Lung (tissue), 17 donors: ENCODE measurements at places on chromosomes 12 and 14. TPM values are rescaled to one million over a fixed set of nuclear protein-coding genes. Genes with fewer than 3 reads are reported as not detected.
A peak's percentile ranks its signal among the peaks of the same experiment; 100 is the strongest.

GRCh38 chr12:100720016-100720654 is 74.4 kb upstream of the ANO4 start:
- H3K27ac ChIP-seq: no peak overlapping the region
- no peaks in the 10 kb centered on the region for H3K4me1 ChIP-seq
- H3K27me3 ChIP-seq: peaks cover 39% of the 10 kb centered on the region
- no peak overlapping the region for H3K4me3 ChIP-seq

GRCh38 chr14:95315579-95315978 is 4.1 kb downstream of the CLMN start:
- peaks cover 24% of the 10 kb centered on the region for H3K4me1 ChIP-seq
- no peaks in the 10 kb centered on the region for H3K36me3 ChIP-seq
- no peak for DNase-seq
- no peak overlapping the region for H3K4me3 ChIP-seq
- H3K27ac ChIP-seq: no peak overlapping the region
- H3K27me3 ChIP-seq: no peaks in the 10 kb centered on the region

DNA sequence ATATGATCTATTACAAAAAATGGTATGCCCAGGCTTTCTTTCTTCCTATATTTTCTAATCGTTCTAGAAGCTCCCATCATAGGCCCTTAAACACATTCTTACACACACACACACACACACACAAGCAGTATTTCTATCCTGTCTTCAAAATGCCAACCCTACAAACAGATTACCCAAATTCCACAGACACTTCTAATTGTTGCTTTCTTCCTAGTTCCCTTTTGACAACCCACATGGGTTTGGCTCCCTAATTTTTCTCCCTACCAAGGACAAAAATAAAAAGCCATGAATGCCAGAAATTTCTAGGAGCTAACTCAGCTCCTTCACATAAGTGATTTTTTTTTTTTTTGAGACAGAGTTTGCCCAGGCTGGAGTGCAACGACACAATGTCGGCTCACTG is 60.3 kb upstream of the NTF3 start:
- H3K27me3 ChIP-seq: peaks cover 14% of the 10 kb centered on the region
- H3K36me3 ChIP-seq: no peaks in the 10 kb centered on the region
- H3K27ac ChIP-seq: no peak overlapping the region
- H3K4me3 ChIP-seq: no peak overlapping the region
- DNase-seq: no peak

GRCh38 chr14:105880616-105881015 is 354.2 kb downstream of the TMEM121 start:
- no peaks in the 10 kb centered on the region for H3K36me3 ChIP-seq
- no peak for DNase-seq
- H3K27me3 ChIP-seq: no peaks in the 10 kb centered on the region
- H3K27ac ChIP-seq: no peak overlapping the region
- no peaks in the 10 kb centered on the region for H3K4me1 ChIP-seq
- H3K4me3 ChIP-seq: no peak overlapping the region

FSCB gene
- not detected for polyA plus RNA-seq

DNA sequence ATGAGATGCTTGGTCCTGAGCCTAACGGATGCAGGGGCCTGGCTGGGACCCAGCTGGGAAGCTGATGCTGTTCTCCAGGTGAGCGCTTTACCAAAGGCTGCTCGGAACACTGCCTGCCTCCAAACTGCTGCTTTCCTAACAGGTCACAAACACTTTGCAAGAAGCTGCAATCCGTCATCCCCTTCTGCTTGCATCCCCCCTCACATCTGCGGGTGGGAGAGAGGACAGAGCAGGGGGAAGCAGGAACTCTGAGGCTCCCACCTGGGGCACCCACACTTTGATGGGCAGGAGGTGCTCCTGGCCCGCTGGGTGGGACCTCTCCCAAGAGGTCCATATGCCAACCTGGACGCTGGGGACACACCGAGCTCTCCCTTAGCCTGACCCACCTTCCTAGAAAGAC is 24.9 kb upstream of the PPP2R5C start:
- H3K27ac ChIP-seq: no peak overlapping the region
- no peaks in the 10 kb centered on the region for H3K4me1 ChIP-seq
- DNase-seq: no peak
- H3K36me3 ChIP-seq: no peaks in the 10 kb centered on the region

GRCh38 chr12:4269279-4269991 is 4.1 kb upstream of the CCND2 start:
- peaks cover 25% of the 10 kb centered on the region for H3K4me1 ChIP-seq
- H3K4me3 ChIP-seq: peak overlapping the region; percentile 36
- DNase-seq: peak; percentile 94

GRCh38 chr14:68547305-68548193 is 245.3 kb downstream of the ZFP36L1 start:
- H3K4me3 ChIP-seq: no peak overlapping the region
- H3K4me1 ChIP-seq: peaks cover 38% of the 10 kb centered on the region
- no peaks in the 10 kb centered on the region for H3K36me3 ChIP-seq

DNA sequence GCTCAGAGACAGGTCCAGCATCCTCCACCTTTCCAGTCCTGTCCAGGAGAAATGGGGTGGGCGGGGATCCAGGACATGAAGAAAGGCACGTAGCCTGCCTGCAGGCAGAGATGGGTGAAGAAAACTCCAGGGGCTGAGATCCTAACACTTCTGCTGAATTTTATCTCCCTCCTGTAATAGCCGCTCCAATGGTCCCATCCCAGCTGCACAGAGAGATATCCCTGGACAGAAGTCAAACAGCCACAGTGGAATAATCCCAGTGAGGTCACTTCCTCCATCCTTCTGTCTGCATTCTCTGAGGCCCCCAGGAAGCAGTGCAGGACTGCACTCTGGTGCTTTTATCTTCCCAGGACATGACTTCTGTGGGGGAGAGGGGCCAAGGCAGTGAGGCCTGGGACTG is 26.3 kb downstream of the KRT18 start:
- DNase-seq: peak; percentile 78
- H3K4me1 ChIP-seq: no peaks in the 10 kb centered on the region
- no peak overlapping the region for H3K27ac ChIP-seq
- H3K27me3 ChIP-seq: no peaks in the 10 kb centered on the region
- no peaks in the 10 kb centered on the region for H3K36me3 ChIP-seq

GRCh38 chr14:26594148-26594547 is 3.7 kb downstream of the NOVA1 start:
- no peak overlapping the region for H3K4me3 ChIP-seq
- H3K4me1 ChIP-seq: peaks cover 3% of the 10 kb centered on the region
- peak; percentile 32 for DNase-seq
- H3K36me3 ChIP-seq: no peaks in the 10 kb centered on the region
- no peak overlapping the region for H3K27ac ChIP-seq
- H3K27me3 ChIP-seq: no peaks in the 10 kb centered on the region

DNA sequence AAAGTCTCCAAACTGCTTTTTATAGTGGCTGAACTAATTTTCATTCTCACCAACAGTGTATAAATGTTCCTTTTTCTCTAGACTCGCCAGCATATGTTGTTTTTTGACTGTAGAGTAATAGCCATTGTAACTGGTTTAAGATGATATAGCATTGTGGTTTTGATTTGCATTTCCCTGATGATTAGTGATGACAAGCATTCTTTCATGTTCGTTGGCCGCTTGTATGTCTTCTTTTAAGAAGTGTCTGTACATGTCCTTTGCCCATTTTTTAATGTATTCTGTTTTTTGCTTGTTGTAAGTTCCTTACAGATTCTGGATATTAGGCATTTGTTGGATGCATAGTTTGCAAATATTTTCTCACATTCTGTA is 404.9 kb downstream of the FLRT2 start:
- H3K36me3 ChIP-seq: no peaks in the 10 kb centered on the region
- H3K4me3 ChIP-seq: no peak overlapping the region
- DNase-seq: no peak
- H3K27ac ChIP-seq: no peak overlapping the region
- H3K4me1 ChIP-seq: no peaks in the 10 kb centered on the region
- no peaks in the 10 kb centered on the region for H3K27me3 ChIP-seq

TDRD9 gene
- 8.6 TPM for polyA plus RNA-seq

PLEKHH1 gene
- polyA plus RNA-seq: 2.9 TPM

PPFIA2 gene
- polyA plus RNA-seq: 0.24 TPM

DNA sequence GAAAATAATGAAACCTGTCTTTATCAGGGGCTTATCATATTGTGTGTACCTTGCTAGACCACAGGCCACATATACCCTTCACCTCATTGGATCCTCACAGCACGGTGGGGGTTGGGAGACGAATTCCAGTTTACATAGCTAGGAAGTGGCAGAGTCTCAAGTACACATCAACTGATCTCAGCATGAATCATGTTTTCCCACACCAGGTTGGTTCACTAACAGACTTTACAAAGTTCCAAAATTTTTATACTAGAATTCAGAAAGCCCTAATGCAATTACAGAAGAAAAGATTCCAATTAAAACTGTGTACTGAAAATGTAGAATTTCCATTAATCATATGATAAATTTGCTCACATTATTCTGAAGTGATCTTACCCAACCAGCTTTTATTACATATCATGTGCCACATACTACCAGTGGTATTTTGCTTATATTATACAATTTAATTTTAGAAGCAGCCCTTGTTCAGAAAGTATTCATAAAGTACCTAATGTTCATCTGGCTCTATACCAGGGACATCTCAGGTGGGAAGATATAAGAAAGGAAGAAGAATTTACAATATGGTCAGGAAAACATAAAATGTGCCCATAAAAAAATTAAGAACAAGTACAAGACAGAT is 196.2 kb downstream of the ITPR2 start:
- H3K27ac ChIP-seq: no peak overlapping the region
- no peak overlapping the region for H3K4me3 ChIP-seq
- DNase-seq: no peak
- no peaks in the 10 kb centered on the region for H3K27me3 ChIP-seq
- no peaks in the 10 kb centered on the region for H3K36me3 ChIP-seq

DNA sequence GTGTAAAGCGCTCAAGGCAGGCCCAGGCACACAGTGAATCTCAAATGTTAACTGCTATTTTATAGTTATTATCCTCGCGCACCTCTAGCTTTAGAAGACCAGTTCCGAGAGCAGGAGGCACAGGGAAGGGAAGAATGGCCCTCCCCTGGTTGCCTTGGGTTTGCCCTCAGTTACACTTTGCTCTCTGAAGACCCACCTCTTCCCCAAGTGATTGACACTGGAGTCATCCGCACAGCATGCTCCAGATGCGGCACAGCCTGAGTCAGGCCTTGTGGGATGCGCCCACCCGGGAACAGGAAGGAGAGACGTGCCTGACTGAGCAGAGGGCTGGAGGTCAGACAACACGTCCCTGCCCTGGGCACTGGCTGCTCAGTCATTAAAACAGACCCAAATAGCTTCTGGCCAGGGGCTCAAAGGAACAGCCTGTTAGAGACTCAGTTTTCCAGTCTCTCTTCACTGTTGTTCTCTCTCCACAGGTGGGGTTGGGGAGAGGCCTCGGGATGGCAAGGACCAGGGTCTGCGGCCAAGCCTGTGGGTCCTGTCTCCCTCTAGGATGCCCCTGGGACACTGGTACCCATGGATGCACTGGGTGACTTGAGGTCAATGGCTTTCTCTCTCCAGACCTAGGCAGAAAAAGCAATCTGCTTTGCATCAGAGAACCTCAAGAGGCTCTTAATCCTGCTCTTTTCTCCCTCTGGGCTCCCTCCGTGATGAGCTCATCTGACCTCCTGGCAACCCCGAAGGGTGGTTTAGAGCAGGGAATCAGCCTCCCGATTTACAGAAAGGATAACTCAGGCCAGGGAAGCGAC is 13.6 kb upstream of the MLXIP start:
- no peak for DNase-seq
- H3K36me3 ChIP-seq: no peaks in the 10 kb centered on the region
- no peaks in the 10 kb centered on the region for H3K27me3 ChIP-seq

- H3K36me3 ChIP-seq: no peaks in the 10 kb centered on the region
- DNase-seq: no peak
- H3K4me1 ChIP-seq: no peaks in the 10 kb centered on the region
Observed at GRCh38 chr12:10957741-10958140, 18.7 kb upstream of the TAS2R14 start.

DIO3 gene
- polyA plus RNA-seq: 7.1 TPM

DNA sequence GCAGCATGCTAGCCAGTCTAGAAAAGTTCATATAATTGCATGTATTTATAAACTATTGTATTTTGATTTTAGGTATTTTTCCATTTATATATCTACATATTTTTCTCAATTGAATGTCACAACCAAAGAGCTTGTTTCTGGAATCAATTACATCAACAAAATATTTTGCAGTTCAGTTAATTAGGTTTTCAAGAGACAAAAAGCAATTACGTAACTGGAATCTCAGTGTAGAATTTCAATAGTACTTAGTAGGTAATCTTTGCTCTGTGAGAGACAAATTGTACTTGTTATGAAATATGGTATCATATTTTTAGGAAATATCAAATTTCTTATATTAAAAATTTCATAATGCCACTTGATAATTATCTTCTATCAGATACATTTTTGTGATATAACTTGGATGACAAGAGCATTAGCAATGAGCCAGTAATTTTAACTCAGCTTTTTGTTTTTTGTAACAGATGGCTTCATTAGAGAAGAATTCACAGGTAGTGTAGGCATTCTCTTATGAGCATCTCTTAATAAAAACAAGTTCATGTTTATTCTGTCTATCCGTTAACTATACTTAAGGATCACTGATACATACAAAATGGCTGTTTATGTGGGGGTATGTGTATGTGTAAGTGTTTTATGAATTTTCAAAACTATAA is 774.7 kb downstream of the C12orf50 start:
- H3K27me3 ChIP-seq: no peaks in the 10 kb centered on the region
- H3K36me3 ChIP-seq: no peaks in the 10 kb centered on the region
- H3K4me3 ChIP-seq: no peak overlapping the region

IFI27 gene
- 883 TPM for polyA plus RNA-seq

IQSEC3 gene
- 0.29 TPM for polyA plus RNA-seq

- H3K36me3 ChIP-seq: no peaks in the 10 kb centered on the region
- H3K4me1 ChIP-seq: no peaks in the 10 kb centered on the region
- peak; percentile 75 for DNase-seq
- H3K27ac ChIP-seq: no peak overlapping the region
Observed at GRCh38 chr12:12872139-12872933, 19.0 kb upstream of the GPRC5A start.

DNA sequence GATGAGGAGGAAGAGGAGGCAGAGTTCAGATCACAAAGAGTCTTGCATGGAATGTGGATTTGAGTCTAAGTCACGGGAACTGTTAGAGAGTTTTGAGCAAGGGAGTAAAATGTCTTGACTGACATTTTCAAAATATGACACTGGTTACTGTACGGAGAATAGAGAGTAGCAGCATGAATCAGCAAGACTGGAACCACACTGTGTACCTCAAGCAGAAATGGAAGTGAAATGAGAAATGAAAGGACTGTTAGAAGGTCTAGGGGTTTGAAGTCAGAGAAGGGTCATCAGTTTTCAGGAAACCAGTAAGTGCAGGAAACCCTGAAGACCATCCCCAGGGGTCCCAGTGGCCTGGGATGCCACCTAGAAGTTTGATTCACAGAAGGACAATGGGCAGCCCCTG is 236.3 kb downstream of the GALC start:
- H3K27me3 ChIP-seq: no peaks in the 10 kb centered on the region
- H3K36me3 ChIP-seq: no peaks in the 10 kb centered on the region
- no peak overlapping the region for H3K27ac ChIP-seq
- no peak for DNase-seq
- H3K4me3 ChIP-seq: no peak overlapping the region

DNA sequence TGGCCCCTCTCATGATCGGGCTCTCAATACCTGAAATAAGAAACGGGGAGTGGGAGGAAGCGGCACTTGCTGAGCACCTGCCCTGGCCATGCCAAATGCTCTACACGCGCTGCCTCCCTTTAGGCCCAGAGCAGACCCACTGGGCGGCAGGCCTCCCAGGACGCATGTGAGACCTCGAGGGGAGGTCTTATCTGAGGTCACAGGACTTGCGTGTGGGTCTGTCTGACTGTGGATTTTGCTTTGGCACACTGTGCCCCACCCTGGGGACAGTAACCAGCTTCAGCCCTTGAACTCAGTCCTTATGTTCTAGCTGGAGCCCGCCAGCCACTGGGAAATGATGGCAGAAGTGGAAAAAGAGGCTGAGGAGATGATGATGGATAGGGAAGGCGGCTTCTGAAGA is 91.8 kb downstream of the RBM19 start:
- H3K36me3 ChIP-seq: no peaks in the 10 kb centered on the region
- DNase-seq: no peak
- no peak overlapping the region for H3K27ac ChIP-seq
- no peaks in the 10 kb centered on the region for H3K4me1 ChIP-seq
- no peaks in the 10 kb centered on the region for H3K27me3 ChIP-seq
- no peak overlapping the region for H3K4me3 ChIP-seq
